ENCODE measurements at places on chromosomes 4 and X. TPM values are rescaled to one million over a fixed set of nuclear protein-coding genes. Genes with fewer than 3 reads are reported as not detected.

Gene PRRG3
- not detected for total RNA-seq

Gene XAGE5
- not detected for total RNA-seq

Gene PPM1K
- 7.7 TPM for total RNA-seq

DNA sequence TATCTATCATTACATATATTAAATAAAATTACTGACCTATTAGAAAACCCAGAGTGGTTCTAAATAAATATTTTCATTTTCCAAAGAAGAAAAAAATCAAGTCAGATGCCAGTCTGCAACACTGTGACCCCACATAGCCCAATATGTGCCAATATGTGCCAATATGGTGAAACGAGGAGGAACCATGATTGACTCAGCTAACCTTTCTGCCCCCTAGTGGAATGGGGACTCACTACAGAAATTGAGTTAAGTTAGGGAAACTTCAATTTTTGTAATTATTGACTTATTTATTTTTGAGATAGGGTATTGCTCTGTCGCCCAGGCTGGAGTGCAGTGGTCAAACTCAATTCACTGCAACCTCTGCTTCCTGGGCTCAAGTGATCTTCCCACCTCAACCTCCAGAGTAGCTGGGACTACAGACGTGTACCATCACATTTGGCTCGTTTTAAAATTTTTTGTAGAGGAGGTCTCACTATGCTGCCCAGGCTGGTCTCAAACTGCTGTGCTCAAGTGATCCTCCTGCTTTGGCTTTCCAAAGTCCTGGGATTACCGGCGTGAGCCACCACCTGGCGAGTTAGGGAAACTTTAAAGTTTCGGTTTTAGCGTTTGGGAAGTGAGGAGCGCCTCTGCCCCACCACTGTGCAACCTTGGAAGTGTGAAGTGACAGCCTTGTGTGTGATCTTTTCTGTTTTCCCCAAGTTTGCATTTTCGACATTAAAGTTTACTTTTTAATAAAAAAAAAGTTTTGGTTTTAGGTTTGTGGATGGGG is 116.8 kb upstream of the SHISA3 start:
- ATAC-seq, result no peak

GRCh38 chr4:126599746-126600145 is 1033.0 kb upstream of the INTU start:
- no peak for ATAC-seq

GRCh38 chrX:127558811-127559210 is 493.4 kb downstream of the ACTRT1 start:
- ATAC-seq, result no peak

GRCh38 chr4:8322794-8323704 is 53.5 kb downstream of the HTRA3 start:
- ATAC-seq, result no peak

GRCh38 chr4:11424000-11424399 is 4.7 kb downstream of the HS3ST1 start:
- ATAC-seq, result no peak

DNA sequence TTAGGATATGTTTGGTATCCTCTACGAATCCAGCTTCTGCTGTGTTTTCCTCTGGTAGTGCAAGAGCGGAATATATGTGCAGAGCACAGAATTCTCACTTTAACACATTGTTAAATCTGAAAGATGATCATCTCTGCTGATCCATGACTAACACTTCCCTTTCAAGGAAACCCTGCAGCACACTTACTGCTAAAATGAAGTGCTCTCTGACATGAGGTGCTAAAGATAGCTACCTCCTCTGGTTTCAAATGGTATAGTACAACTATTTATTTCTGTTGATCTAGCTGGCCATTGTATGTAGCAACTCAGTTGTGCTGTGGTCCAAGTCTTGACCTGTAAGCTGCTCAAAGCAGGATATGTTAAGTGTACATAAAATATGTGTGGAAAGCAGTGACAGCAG is 162.4 kb upstream of the FMR1 start:
- ATAC-seq, result no peak

Gene RNF150
- total RNA-seq, result 1.6 TPM

DNA sequence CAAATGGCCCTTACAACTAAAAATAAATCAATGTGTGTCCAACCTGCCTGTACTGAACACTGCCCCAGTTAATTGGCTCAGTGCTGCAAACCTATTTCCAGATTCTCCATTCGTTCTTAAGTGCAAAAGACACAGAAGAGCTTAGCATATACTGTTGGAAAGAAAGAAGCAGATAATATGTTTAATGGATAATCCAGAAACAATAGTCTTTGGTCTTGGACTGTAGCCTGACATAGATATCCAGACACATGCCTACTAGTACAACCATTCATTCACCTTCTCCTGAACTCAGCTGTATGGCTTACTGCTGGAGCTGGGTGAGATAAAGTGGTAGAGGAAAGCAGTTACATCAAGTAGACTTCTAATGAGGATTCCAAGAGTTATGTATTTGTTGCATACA is 77.0 kb downstream of the LUZP4 start:
- ATAC-seq, result no peak

Gene SOX3
- not detected for total RNA-seq

DNA sequence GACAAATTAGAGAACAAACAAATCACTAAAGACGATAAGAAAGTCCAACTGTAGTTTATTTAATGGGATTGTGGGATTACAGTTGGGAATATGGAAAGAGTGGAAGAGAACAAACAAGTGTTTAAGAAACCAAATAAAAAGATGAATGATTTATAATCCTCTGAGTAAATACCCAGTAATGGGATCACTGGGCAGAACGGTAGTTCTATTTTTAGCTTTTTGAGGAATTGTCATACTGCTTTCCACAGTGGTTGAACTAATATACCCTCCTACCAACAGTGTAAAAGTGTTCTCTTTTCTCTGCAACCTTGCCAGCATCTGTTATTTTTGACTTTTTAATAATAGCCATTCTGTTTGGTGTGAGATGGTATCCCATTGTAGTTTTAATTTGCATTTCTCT is 15.0 kb downstream of the C4orf51 start:
- ATAC-seq, result no peak

- ATAC-seq, result peak; percentile 76
These were observed 24.2 kb downstream of the SLC25A5 start for GRCh38 chrX:119492463-119492862.

DNA sequence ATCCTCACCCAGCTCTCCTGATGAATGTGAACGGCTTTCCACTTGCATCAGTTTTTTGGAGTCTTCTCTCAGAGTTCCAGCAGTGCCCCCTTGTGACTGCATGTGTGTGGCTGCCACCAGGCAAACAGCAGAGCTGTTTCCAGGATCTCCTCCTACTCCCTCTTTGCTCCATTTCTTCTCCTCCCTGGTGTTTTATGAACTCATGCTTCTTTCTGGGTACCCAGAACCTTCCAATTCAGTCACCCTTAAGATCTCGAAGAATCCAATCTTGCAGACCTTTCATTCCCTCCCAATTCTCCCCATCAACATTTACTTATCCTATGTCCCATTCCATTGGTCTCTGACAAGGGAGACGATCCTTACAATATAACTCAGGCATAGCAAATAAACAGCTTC is 6.8 kb upstream of the TCEANC start:
- peak; percentile 72 for ATAC-seq

DNA sequence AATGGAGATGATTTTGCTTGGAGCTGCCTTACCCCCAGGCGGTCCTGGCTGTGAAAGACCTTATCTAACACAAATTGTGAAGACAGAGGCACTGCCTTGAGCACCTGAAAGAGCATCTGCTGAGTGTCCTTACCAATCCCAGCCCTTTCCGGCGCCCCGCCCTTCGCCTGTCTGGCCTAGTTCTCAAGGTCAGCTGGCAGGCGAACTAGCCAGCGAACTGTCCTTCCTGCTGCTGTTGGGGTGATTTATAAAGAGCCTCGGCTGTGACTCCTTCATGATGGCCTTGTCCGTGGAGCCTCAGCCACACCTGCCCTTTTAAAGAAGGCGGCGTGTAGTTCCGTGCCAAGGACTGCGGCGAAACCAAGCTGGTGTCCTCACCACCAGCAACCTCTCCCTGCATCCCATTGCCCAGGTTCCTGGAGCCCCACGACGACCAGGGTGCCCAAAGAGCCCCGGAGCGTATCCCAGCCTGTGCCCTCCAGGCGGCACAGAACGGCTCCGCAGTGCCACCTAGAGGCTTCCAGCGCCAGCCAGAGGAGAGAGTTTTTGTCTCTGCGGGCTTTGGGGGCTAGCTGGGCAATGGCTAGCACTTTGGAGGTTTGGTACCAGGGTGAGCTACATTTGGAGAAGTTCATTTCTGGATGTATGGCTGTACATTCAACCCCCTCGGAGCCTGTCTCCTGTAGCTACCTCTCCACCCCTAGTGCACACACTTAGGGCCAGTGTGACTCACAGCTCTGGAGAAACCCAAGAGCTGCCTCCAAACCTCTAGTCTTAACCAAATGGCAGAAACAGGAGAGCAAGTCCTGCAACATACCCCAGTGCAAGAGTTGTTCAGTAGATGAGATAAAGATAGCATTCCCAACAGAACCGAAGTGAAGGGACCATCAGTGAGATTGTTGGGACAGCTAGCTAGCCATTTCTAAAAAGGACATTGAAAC is 36.8 kb upstream of the VMA21 start:
- peak; percentile 28 for ATAC-seq

Gene UGT2B11
- total RNA-seq, result not detected

Gene FAM47E
- total RNA-seq, result 0.20 TPM

GRCh38 chr4:3128058-3128457 is 53.6 kb downstream of the HTT start:
- no peak for ATAC-seq

Gene SPANXC
- total RNA-seq, result not detected

DNA sequence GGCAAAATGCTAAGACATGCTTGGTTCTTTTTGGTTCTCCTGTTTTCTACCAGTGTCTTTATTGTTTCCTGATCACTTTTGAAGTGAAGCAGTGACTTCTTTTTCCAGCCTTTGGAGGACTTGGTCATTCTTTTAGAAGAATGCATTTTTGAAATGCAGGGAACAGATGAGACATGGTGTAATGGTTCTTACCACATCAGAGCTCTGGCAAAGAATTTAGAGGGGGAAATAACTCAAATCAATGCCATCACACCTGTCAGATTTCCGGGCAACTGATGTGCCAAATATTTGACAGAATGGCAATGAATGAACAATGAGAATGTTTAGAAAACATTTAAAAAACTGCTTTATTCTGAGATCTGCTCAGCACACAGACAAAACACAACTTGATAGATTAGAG is 519.6 kb downstream of the IQCM start:
- ATAC-seq, result no peak

GRCh38 chrX:109398833-109399232 is 83.1 kb downstream of the GUCY2F start:
- no peak for ATAC-seq

GRCh38 chrX:34778916-34779315 is 121.8 kb upstream of the TMEM47 start:
- ATAC-seq, result no peak

GRCh38 chr4:112172180-112172579 is 26.9 kb downstream of the FAM241A start:
- ATAC-seq, result no peak

DNA sequence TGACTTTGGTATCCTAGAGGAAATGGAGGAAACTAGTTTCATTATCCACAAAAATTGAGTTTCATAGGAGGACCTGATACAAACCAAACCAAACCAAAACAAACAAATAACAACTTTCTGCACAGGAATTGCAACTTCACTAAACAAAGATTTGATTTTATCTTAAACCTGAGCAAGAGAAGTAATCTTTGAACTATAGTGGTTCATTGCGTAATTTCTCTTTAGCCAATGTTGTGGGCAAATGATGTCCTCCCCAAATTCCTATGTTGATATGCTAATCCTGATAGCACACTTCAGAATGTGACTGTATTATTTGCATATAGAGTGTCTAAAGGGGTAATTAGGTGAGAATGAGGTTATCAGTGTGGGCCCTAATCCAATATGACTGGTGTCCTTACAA is 102.4 kb downstream of the CAMK2D start:
- ATAC-seq, result no peak

DNA sequence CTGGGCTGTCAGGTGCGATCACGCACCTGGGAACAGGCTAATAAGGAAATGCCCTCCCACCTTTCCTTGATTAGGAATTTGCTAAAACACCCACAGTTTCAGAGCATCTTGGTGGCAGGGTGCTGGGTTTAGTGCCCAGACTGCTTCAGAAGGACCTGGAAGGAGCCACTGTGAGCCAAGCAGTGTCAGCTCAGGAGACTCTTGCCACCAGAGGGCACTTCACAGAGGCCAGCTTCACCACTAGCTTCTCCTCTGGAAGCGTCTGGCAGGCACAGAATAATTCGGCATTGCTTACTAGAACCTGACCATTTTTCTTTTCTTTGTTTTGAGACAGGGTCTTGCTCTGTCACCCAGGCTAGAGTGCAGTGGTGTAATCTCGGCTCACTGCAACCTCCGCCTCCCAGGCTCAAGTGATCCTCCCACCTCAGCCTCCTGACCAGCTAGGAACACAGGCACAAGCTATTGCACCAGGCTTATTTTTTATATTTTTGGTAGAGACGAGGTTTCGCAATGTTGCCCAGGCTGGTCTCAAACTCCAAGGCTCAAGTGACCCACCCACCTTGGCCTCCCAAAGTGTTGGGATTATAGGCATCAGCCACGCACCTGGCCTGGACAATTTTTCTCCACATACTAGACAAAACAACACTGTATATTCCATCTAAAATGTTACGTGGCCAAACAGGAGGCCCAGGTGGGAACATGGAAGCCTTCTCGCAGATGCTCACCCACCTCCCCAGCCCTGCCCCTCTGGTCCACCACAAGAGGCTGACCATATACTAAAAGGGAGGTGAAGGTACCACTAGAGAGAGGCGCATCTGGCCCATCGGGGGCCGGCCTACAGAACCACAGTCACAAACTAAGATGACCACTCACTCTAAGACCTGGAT is 14.1 kb downstream of the NOP14 start:
- peak; percentile 64 for ATAC-seq

GRCh38 chr4:10577508-10578426 is 106.8 kb downstream of the CLNK start:
- ATAC-seq, result no peak

GRCh38 chr4:13548984-13549546 is 4.8 kb upstream of the NKX3-2 start:
- ATAC-seq, result peak; percentile 79

- no peak for ATAC-seq
These were observed 9.2 kb upstream of the SORCS2 start for GRCh38 chr4:7183161-7183560.

GRCh38 chrX:9482837-9483236 is 18.0 kb downstream of the TBL1X start:
- ATAC-seq, result no peak

GRCh38 chr4:140600408-140600807 is 31.6 kb upstream of the UCP1 start:
- ATAC-seq, result no peak

Gene SCRG1
- total RNA-seq, result 0.12 TPM

GRCh38 chr4:184757810-184758209 is 23.9 kb upstream of the CENPU start:
- ATAC-seq, result no peak

Gene MAGEA2
- not detected for total RNA-seq

GRCh38 chr4:45036677-45037076 is 310.3 kb upstream of the GNPDA2 start:
- no peak for ATAC-seq

DNA sequence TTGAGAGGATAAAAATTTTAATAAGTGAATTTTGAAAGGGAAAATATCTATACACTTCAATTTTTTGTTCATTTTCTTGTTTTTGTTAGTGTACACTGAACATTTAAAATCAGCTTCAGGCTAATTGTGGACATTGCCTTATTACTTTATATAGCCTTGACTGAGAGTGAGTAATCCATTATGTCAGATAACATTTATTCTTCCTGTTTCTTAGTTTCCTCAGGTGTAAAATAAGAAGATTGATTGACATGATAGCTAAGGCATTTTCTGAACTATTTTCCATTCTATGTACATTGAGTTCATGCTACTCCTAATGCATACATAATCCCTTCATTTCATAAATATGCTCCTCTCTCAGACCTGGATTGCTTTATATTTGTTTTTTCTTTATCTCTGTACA is 607.3 kb upstream of the AADAT start:
- no peak for ATAC-seq

Gene FAM241A
- 2.7 TPM for total RNA-seq

Gene CFP
- total RNA-seq, result 0.48 TPM
